Panc1 (cell line): ENCODE measurements at places on chromosomes 3 and 15.

- no peak for DNase-seq
Measured at GRCh38 chr15:42163947-42164550, 7.6 kb upstream of the PLA2G4F start.

DNA sequence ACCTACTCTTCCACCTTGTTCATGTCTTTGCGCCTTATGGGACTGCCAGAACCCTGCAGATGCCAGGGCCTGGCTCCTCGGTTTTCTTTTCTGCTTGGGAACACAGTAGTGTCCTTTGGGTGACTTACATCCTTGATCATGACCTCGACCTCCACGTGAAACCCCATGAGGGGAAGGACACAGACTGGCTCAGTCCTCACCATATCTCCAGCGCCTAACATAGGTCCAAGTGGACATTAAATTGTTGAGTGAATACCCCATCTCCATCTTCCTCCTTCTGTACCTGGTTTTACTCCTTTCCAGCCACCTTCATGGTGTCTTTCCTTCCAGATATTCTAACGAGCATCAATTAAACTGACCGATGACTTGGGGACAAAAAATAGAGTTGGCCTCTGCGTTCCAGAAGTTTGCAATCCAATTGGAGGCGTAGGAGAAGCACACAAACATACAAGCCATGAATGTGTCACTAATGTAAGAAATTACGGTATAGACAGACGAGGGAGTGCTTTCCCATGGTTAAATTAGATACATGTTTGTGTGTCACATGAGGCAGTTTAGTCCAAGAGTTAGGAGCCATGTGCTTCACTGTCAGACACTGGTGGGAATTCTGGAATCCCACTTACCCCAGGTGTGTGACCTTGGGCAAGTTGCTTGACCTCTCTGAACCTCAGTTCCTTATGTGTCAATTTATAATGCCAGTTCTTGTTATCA is 907 bp upstream of the HERC1 start:
- no peak for DNase-seq

GRCh38 chr3:27200721-27201489 is 168.3 kb downstream of the NEK10 start:
- no peak for DNase-seq

DNA sequence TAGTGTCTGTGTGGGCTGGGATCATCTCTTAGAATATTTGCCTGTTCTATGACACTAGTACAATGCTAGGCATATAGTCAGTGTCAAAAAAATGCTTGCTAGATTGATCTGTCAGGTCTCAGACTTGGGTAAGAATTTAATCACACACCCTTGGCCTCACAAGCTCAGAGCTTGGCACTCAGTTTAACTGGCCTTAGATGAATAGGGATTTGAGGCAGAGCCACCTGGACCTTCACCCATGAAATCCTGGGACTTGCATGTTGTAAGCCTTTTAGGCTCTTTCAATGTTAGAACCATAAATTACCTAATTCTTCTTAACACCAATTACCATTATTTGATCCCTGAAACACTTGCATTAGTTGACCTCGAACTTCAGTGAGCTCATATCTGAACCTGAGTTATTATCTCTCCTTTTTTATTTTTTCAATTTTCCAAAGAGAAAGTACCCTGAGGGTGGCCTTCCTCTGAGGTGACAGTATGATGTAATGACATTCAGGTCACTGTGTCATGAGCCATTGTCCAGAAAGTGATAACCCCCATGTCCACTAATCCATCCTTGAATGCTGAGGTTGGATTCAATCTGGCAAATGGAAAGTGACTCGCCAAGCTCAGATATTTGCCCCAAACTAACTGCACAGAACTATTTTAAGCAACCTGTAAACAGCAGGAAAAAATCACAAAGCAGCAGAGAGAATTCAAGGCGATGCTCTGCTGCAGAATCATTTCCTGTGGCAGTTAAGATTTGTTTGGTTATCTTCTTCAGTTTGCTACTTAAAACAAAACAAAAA is 615.2 kb upstream of the NR2F2 start:
- DNase-seq, result no peak

DNA sequence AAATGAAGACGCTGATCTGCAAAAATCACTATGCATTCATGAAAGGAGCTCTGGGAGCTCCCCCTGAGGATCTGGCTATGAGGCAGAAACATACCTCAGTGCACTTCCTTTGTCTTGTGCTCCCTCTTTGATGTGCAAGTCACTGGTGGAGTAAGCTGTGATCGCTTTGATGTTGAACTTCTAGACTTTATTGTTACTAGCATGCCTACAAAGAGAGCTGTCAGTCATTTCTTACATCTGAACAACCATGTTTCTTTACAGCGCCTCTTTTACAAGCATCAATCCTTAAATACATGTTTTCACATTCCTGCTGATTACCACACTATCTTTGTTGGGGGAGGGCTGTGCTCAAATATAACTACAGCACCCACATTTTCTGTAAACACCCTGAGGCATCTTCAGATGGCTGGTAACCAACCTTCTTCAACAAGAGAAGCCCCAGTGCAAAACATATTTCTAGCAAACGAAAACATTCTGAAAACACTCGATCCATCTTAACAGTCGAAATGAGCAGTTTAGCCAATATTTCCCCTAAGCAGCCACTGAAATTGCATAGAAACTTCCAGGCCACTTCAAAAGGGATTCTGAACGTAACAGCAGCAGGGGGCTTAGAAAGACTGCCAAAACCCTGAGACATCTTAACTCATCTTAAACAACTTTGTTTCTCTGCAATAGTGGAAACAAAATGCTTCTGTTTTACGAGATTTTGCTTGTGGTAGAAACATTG is 101.9 kb upstream of the ICE2 start:
- no peak for DNase-seq

DNA sequence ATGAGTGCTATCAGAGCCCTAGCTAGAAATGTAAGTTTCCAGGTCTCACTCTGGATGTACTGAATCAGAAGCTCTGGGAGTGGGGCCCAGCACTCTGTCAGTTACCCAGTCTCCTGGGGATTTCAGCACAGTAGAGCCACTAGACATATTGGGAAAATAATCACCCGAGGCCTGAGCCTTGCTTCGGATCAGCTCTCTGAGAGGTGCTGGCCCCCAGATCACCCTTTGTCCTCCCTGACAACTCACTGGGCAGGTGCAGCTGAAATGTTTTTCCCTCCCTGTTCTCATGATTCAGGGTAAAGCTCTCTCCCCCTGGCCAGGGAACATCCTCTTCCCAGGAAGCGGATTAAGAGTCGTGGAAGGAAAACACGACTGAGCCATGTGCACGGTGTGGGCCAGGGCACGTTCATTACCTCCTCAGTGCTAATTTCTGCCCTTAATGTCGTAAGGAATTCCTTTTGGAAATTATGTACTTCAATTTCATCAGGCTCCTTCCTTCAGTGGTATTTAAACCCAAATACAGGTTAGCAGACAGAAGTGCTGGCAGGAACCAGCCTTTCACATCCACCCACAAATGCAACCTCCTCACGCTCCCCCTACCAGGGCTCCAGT is 296.7 kb upstream of the LYSMD4 start:
- no peak for DNase-seq

DNA sequence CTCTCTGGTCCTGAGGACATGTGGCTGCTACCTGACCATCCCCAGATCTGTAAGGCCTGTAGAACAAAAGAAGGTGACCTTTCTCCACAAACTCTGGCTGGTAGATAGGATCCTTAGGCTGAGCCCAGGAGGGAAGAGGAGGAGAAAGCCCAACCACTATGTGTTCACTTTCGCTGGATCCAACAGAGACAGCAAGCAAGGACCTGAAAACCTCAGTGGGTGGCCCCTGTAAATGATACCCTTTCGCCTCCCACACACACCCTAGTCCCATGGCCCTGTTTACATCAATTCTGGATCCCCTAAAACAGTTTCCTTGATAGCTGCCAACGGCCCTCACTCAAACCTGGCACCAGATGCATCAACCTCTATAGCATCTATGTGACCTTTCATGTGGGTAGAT is 22.4 kb downstream of the CCDC12 start:
- no peak for DNase-seq

DNA sequence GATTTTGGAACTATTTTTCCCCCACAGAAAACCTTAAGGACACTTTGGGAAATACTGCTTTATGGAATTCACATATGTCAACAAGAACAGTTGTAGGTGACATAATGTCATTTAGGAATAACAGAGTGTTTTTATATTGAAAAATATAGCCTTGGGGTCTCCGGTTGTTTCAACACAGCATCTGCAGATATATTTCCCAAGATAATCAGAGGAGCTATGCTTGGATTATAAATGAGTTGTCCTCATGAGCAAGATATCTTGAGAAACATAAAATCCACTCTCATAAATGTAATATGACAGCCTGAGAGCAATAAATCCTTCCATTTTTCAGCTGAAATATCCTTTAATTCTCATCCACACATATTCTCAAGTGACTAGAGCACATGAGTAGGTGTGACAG is 473.7 kb upstream of the LMCD1 start:
- no peak for DNase-seq

DNA sequence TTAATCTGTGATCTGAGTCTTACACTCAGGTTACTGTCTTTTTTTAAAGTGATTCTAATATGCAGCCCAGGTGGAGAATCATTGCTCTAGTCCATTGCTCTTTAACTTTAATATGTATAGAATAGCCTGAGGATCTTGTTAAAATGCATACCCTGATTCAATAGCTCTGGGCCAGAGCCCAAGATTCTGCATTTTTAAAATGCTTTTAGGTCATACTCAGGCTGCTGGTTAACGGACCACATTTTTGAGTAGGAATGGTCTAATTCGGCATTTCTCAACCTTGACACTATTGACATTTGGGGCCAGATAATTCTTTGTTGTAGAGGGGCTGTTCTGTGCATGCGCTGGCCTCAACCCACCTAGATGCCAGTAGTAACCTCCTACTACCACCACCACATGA is 20.9 kb upstream of the FSTL1 start:
- no peak for DNase-seq

- DNase-seq, result no peak
Measured at GRCh38 chr3:83011481-83011880, 1250.0 kb upstream of the GBE1 start.

- no peak for DNase-seq
Measured at GRCh38 chr3:186986816-186987215, 56.5 kb downstream of the ST6GAL1 start.

- DNase-seq, result no peak
Measured at GRCh38 chr3:126322181-126322967, 34.8 kb downstream of the KLF15 start.

DNA sequence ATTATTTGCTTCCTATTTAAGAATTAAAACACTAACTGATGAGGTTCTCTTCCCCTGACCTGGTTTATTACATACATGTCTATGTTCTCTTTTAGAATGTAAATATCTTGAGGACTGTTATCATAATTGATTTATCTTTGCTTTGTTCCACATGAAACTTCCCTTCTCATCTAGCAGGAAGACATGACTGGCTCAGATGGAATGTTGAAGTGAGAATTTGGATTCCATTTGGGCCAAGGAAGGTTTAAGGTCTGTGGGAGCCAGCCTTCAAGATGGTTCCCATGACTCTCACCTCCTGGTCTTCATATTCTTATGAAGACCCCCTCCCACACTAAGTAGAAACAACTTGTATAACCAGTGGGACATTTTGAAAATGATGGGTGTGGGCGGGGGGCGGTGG is 222.2 kb upstream of the GADL1 start:
- DNase-seq, result no peak

DNA sequence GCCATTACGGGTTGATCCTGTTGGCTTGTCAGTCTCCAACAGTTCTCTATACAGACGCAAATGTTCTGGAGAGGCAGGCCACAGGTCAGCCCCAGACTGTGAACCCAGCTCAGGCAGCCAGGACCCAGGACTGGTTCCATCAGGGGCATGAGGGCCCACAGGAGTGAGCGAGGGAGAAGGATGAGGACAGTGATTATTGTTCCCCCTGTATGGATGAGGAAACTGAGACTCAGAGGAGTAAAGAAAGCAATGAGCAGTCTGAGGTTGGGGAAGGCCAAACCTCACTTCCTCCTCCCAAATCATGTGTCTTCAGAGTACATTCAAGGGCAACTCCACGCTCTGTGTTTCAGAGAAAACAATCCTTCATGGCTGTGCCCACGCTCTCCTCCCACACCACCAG is 121.9 kb downstream of the RPLP1 start:
- DNase-seq, result no peak
